ENCODE measurements at places on chromosomes 4 and X.

DNA sequence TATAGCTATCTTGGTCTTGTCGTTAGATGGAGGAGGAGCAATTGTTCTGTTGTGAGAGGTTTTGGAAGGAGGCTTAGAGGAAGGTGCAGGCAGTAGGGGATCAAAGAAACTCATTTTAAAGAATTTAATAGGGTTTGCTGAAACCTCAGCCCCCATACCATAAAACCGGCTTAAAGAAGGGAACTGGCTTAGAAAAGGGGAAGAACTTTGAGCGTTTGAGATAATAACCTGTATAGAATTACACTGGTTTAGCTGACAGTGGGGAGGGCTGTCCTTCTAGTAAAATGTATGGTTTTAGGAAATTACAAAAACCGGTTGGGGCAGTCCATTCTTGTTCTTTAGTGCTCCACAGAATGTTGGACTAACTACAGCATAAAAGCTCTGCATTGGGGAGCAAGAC is 128.1 kb downstream of the KDM6A start:
- DNase-seq = no peak

DNA sequence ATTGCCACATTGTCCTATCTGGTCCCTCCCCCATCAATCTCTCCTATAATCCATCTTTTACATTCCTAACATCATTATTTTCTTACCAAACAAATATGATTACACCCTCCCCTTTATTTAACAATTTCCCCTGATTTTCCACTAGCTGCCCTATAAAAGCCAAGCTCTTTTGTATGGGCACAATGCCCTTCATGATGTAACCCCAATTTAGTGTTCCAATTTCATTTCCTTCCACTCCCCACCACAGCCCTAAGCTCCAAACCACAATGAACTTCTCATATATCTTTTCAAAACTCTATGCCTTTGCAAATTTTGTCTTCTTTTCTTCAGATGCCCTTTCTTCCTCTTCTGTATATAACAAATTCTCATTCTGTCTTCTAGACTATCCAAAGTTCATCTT is 39.5 kb upstream of the PTPN13 start:
- no peak for DNase-seq

GRCh38 chrX:130878350-130879341 is 24.4 kb downstream of the ENOX2 start:
- peak; percentile 91 for DNase-seq

DNA sequence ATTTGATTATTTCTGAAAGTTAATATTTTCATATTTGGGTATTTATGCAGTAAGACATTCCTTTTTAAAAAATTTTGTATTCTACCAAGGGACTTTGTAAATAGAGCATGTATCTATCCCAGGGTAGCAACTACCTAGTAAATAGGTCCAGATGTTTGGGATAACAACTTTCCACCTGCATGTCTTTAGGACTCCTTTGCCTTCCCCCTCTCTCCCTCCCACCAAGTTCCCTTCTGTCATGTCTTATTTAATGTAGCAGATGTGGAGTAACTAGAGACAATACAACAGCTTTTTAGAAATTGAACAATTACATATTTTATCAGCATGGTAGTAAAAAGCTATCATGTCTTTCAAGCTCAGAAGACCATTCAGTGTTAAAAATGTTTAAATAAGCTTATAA is 821.0 kb downstream of the C4orf33 start:
- DNase-seq = no peak

DNA sequence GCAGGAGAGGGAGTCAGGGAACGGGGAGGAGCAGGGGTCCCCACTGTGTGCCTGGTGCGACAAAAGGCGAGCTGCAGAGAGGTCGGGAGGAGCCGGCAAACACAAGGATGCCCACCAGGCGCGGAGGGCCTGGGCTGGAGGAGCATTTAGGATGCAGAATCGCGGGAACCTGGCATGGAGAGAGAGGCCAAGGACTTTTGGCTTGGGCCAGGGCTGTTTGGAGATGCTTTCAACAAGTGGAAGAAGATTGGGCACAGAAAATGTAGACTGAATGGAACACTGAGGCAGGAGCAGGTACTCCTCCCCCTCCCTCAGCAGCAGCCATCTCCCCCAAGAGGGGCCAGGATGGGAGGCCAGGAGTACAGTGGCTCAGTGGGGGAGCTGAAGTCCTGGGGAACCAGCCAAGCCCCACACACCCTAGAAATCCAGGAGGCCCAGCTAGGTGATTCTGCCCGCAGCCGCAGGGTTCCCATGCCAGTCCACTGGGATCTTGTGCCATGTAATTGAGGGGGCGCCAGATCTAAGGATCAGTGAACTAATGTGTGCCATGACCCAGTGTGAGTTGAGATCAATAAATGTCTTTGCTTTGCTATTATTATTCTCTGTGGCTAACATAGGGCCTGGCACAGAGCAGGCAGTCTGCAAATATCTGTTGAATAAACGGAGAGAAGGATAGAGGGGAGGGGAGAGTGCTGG is 1.1 kb upstream of the ABLIM2 start:
- no peak for DNase-seq
